ENCODE measurements at places on chromosomes 12 and 14.

- no peak for DNase-seq
Measured at GRCh38 chr14:87687420-87687819, 305.6 kb downstream of the GALC start.

- peak; percentile 42 for DNase-seq
Measured at GRCh38 chr12:99658671-99659349, 11.3 kb downstream of the GARIN6 start.

DNA sequence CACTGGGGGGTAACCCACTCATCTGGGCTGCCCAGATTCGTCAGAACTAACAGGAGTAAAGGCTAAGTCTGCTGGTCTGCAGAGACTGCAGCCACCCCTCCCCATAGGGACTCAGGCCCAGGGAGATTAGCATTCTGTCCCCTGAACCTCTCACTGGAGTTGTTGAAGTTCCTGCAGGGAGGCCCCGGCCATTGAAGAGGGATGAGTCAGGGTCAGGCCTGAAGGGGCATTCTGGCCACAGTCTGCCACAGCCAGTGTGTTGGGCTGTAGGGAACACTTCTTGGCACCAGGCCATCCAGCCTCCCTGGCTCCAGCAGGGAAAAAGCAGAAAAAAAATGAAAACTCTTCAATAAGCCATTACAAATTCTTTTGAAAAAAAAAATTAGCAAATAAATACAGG, 35.3 kb downstream of the KLRK1 start:
- DNase-seq = no peak

DNA sequence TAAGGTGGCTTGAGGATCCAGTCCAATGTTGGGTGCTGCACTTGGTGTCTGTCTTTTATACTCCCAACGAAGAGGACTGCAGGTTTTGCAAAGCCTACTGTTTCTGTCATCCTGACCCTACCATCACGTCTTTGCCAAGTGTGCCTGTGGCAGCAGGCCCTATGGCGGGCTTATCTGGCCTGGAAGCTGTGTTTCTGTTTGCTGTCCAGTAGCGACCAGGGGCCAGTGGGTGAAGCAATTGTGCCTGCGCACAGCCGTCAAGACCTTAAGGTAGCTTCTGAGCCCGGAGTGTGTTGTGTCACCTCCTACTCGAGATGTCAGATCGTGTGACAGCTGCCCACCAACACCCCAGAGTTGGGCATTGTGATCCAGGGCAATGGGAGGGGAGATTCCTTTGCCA, 62.7 kb downstream of the DDX51 start:
- DNase-seq = no peak

- peak; percentile 60 for DNase-seq
Measured at GRCh38 chr12:68374307-68374982, 42.3 kb upstream of the MDM1 start.

DNA sequence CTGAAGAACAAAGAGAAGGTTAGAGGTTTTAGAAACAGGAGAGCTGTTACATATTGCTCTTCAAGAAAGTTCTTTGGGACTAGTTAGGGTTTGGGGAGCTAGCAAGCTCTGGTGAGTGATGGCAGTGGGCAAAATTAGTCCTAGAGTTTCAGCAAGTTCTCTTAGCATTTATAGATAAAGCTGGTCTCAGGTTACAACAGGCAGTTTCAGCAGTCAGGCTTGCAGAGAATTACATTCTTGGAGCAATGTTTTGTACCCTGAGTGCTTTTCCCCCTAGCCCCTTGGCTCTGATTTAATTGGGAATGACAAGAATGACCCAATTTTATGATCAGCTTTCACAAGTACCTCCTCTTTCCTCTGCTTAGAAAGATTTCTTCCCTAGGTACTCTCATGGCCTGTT, 21.4 kb upstream of the EID3 start:
- DNase-seq = no peak

DNA sequence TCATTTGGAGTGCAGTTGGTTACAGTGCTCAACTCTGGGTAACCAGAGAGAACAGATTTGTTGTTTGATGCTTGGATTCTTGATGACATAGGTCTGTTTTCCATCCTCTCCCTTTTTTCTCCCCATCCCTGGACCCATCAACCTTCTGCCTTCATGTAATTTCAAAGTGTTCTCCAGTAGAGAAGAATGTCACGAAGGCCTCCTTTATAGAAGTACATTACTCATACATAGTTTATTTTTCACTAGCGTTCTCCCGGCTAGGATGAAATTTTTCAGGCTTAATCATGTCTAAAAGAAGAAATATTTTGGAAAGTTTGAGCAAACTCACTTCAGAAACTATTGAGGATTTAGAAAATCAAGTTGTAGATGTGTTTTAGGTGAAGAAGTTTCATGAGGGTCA, 20.9 kb upstream of the APPL2 start:
- DNase-seq = no peak

DNA sequence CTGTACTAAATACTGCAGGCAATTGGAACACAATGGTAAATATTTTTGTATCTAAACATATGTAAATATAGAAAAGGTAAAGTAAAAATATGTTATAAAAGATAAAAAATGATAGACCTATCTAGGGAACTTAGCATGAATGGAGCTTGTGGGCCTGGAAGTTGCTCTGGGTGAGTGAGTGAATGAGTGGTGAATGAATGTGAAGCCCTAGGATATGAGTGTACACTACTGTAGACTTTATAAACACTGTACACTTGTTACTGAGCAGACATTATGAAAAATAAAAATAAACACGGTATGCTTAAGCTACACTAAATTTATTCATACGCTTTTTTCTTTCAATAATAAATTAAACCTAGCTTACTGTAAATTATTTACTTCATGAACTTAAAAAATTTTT, 7.8 kb downstream of the FNTB start:
- no peak for DNase-seq

DNA sequence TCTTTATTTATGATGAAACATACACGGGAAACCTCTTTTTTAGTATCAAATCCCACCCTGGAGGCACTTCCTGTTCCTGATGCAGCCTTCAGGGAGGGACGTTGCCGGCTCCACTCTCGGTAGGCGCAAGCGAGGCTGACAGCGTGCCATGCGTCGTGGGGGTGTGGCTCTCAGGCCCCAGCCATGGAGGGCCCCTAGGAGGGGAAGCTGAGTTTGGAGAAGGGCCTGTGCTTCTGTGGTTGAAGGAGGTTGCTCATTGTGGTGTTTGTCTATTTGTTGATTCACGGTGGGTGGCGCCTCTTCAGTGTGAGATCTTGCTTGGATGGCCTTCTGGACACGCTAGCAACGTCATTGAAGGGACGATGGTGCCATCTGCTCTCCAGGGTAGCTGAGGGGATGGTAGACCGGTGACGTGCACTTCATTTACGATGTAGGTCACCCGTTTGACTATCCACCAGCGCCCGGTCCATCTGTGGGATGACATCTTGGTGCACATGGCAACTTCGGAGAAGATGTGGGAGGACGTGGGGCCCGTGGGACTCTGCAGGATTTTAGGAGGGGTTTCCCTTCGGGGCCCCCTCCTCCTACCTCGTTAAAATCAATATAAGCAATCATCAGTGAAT, 126.3 kb upstream of the RTL1 start:
- no peak for DNase-seq

DNA sequence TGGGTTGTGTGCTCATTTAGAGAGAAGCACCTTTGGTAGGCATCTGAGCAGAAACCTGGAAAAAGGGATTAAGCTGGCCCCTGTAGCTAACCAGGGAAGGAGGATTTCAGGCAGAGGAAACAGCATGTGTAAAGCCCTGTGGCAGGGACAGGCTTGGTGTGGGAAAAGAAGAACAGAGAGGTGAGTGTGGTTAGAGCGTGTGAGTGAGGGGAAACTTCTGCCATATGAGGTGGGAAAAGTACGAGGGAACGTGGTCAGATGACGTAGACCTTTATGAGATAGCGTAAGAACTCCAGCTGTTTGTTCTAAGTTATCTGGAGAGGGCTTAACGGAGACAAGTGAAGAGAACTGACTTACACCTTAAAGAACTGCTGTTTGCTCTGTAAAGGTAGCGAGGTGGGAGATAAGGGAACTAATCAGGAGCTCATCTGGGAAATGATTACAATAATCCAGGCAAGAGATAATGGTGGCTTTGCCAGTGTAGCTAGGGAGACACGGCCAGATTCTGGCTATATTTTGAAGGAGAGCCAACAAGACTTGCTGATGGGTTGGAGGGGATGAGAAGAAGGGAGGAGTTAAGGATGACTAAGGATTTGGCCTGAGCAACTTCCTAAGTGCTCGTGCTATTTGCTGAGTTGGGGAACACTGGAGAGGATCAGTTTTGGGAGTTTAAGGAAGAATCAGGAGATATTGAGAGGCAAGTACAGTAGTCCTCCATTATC, 234.0 kb downstream of the ETNK1 start:
- DNase-seq = no peak

DNA sequence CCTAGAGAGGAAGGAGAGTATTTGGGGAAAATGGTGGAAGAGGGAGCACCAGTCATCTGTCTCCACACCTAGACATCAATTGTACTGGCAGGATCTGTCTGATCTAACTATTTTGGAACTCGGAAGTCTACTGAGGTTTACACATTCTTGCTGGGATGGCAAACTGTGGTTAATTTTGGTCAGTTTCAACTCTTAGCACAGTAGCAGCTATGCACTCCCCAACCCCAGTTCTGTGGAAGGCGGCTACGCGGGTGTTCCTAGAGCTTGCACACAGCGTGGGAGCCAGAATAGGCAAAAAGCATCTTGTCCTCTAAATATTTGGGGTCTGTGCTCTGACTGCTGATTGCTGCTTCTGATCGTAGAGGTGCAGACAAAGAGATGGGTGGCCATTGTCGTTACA, 33.8 kb downstream of the TECPR2 start:
- DNase-seq = no peak

DNA sequence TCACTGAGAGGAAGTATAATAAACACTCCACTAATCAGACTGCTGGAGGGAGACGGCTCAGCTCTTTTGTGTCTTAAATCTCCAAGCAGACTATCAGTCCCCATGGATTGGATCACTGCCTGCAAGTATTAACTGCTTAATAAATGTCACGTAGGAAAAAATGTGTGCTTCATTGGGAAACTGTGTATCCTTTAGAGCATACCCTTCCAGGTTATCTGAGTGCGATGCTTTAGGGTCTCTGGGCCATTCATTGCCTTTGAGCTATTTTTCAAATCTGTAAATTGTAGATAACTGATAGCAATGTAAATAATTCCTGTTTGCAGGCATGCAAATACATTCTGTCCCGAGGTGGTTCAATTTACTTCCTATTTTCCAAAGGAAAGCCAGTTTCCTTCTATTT, 45.0 kb upstream of the VASH1 start:
- DNase-seq = no peak

DNA sequence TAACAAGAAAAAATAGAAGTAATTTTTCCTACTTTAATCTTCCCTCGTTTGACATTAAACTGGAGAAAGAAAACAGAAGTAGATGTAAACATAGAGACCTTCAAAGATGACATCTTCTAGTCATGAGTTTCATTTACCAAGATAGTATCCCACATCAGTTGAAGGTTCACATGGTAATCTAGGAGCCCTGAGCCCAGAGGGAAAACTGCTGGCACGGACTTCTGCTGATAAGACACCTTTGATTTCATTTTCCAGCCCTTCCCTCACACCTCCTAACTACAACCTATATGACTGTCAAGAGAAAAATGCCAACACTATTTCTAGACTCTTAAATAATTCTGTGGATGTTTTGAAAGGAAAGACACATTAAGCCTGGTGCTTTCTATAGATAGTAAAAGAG, 46.0 kb upstream of the CCDC175 start:
- no peak for DNase-seq

DNA sequence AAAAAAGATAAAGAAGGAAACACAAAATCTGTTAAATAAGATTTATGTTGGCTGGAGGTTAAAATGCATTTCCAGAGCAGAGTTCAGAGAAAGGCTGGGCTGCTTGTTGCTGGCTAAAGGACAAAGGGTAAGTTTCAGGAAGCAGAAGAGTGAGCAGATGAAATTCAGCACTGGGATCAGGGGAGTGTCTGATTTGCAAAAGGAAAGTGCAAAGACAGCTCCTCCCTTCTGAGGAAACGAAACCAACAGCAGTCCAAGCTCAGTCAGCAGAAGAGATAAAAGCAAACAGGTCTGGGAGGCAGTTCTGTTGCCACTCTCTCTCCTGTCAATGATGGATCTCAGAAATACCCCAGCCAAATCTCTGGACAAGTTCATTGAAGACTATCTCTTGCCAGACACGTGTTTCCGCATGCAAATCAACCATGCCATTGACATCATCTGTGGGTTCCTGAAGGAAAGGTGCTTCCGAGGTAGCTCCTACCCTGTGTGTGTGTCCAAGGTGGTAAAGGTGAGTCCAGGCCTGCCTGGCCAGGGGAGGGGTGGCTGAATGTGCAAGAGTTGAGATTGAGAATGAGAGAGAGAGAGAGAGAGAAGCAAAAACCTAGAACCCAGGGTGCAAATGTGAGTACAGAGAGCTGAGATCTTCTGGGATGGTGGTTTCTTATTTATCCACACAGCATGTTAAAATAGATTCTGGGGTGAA, at the start of gene OAS1:
OAS1 (plus strand) TSS at position 251 of the 703 bp plus-strand sequence; CDS start at position 329, 78 bp downstream.
- peak; percentile 64 for DNase-seq

DNA sequence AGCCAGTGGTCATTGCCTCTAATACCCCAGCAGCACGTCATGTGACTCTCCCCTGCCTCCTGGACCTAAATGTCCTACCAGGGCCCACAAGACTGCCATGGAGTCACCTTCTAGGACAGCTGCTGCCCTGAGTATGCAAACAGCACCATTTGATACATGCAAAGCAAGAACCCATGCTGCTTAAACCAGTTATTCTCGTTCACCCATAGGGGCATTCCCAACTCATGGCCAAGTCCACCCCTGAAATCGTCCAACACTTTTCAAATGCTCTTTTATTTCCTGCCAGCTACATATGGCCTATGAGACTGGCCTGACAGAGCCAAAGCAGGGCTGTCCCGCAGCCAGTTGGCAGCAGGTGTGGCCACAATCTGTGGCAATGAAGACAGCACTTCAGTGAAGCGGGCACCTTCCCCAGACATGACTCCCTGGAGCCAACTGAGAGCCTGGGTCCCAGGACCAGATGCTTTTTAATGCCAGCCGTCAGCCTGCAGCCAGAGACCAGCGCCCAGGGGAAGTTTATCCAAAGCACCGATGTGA, 99.9 kb downstream of the BCAT1 start:
- DNase-seq = no peak

GRCh38 chr12:19799216-19799615, 359.9 kb downstream of the AEBP2 start:
- DNase-seq = no peak

GRCh38 chr12:71935594-71935993, 3.1 kb upstream of the TPH2 start:
- DNase-seq = no peak

DNA sequence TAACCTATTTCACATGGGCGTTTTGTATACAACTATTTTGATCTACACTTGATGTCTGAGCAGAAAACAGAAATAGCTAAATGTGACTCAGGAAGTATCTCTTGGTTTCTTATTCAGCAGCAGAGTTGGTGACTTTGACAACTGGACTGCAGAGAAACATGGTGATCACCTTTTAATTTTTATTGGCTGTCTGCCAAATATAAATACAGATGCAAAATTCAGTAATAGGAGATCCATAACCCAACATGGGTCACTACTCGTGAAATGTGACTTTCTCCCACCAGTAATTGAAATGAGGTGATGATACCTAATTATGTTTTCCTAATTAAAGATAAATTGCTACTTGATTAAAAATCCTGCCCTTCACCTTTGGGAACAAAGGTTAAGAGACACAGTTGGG, 487.1 kb downstream of the NELL2 start:
- DNase-seq = peak; percentile 65
